ENCODE measurements at places on chromosomes 6 and 20. TPM values are rescaled to one million over a fixed set of nuclear protein-coding genes. Genes with fewer than 3 reads are reported as not detected.

HMGCLL1 gene
- 0.23 TPM for total RNA-seq

TPD52L1 gene
- 49.7 TPM for total RNA-seq

MLIP gene
- total RNA-seq = 18.4 TPM

SSR1 gene
- 110 TPM for total RNA-seq

KIAA0408 gene
- total RNA-seq = 0.13 TPM

BPIFB4 gene
- not detected for total RNA-seq

Measured in left lobe of liver (tissue), 2 donors.